ENCODE measurements at places on chromosomes 1 and 21.

DNA sequence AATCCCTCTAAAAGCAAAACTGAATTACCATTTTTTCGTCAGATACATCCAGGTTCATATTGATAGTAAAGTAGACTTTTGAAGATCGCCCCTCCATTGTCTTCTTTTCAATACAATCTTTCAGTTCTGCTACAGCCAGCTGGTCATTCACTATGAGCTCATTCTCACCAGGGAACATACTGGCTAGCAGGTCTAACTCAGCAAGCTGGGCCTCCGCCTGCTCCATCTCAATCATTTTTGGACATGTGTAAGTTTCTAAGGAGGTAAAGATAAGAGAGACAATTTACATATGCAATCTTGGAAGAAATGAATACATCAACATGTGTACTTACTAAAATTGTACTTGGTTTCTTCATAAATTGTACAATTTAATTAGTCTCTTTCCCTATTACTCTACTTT lies 10.8 kb downstream of the RWDD2B start:
- no peak for DNase-seq

DNA sequence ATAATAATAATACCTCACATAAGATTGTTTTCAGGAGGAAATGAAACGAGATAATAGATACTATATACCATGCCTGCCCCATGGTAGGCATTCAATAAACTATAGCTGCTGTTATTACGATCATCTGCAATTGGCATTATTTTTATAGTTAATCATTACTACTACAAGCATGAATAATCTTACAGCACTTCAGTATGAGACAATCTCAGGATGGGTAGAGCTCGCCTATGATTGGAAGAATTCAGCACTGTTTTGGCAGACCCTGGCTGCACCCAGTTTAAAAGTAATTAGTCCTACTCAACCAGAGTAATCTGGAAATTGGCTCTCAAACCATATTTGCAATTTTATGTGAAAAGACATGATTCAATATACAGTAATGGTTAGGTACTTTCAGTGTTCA lies 105.0 kb upstream of the DPYD start:
- DNase-seq, result no peak

- no peak for DNase-seq
Observed at GRCh38 chr21:43832648-43833047, 32.4 kb upstream of the AGPAT3 start.

DNA sequence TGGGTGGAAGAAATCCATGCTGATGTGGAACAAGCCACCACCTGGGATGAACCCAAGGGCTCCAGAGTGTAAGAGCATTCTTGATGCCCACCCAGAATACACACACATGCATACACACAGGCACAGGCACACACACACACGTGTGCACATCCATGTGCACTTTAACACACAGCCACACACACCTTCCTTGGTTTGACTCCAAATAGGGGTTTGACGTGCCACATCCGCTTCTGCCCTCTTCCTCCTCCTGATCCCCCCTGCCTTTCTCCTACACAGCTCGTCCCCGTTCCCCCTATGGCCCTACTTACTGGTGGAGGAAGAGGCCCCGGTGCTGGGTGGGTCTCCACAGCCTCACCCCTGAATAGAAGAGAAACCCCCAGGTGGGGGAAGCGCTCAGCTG lies 16.0 kb downstream of the SPATA21 start:
- no peak for DNase-seq

- no peak for DNase-seq
Observed at GRCh38 chr1:162219461-162219860, 150.0 kb downstream of the NOS1AP start.

DNA sequence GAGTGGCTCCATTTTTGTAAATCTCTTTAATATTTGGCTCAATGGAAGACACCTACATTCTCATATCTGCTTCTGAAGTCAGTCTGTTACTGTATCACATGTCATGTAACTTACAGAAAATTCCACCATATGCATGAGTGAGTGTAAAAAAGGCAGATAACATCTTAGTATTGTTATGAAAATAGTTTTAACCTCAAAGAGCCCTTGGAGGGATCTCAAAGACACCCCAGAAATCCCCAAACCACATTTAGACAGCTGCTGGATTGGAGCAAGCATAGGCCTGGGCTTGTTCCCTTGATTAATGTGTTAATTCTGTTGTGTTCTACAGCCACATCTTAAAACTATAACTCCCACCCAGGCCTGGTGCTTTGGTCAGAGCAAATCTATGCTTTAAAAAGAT lies 16.9 kb downstream of the MACO1 start:
- DNase-seq, result no peak

- no peak for DNase-seq
Observed at GRCh38 chr1:67261680-67262079, 46.0 kb upstream of the IL12RB2 start.

DNA sequence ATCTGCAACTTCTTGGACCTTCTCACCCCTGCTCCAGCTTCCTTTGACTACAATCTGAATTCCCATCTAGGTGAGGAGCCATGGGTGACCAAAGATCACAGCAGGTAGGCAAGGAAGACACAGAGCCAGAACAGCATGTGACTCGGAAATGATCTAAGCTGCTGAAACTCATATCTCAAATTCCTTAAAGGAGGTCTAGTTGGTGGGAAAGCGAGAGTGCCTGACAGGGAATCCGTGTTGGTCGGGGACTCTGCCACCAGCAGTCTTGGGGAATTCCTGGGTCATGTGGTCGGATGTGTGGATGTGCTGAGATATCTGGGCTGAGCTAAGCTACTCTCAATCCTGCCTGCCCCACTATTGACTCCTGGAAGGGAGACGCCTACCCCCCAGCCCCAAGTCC lies 3.2 kb upstream of the NUAK2 start:
- no peak for DNase-seq

GRCh38 chr1:47663286-47663685 lies 225.4 kb downstream of the FOXD2 start:
- DNase-seq, result no peak

Data from C1 segment of cervical spinal cord (tissue), 14 donors.